ENCODE measurements at places on chromosomes 7 and 10.

DNA sequence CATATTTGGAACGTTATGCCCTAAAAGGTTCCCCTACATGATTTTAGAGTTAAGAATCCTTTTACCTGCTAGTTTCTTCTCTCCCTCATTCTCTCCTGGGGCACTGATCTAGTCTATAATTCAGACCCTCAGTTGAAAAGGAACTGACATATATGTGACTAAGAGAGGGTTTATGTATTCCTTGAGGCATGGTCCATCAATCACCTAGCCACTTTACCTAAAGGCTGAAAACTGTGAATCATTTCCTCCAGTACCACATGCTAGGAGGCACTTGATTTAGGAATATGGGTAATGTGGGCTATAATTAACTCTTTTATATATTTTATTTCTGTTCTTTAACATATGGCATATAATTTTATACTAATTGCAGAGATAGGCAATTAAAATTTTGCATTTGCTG, 303.5 kb downstream of the BBS9 start:
- DNase-seq, result no peak

GRCh38 chr7:139471740-139472353, 11.6 kb downstream of the KLRG2 start:
- DNase-seq, result no peak

GRCh38 chr7:140084972-140085371, 22.2 kb upstream of the PARP12 start:
- peak; percentile 26 for DNase-seq

DNA sequence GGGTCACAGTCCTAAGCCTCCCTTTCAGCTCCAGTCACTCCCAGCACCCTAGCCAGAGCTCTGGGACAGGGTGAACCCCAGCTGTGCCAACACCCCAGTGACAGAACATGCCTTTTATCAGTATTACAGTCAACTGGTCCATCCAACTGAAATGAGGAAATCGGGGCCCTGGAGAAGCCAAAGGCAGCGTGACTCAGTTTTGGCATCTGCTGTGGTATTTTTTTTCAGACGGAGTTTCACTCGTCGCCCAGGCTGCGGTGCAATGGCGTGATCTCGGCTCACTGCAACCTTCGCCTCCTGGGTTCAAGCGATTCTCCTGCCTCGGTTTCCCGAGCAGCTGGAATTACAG, 3.4 kb upstream of the CLDN15 start:
- DNase-seq, result no peak

Data from stimulated activated CD4-positive, alpha-beta T cell treated with anti-CD3 and anti-CD28 coated beads, Interleukin-2, amount 100 ng/mL, for 48 hours (primary cell).